ENCODE measurements at places on chromosomes 6 and 20.

- no peak for DNase-seq
Measured at GRCh38 chr6:24689964-24690363, 23.1 kb downstream of the ACOT13 start.

DNA sequence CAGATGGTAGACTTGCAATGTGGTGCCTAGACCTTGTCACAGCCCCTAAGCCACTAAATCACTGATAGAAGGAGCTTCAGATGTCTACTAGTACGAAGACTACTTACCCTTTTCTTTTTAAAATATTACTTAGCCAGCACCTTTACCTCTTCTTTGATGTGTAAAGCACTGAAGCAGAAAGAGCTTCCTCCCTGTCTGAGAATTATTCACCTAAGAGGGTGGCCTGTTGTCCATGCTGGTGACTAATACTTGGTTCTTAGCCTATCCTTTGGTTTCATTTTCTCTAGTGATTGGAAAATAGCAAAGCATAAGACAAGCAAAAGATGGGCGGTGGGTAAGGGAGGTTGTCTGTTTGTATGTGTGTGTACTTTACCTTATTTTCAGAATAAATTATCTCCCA is 794.6 kb downstream of the TFAP2A start:
- no peak for DNase-seq

- DNase-seq, result no peak
Measured at GRCh38 chr20:24977336-24977735, 15.2 kb downstream of the APMAP start.

DNA sequence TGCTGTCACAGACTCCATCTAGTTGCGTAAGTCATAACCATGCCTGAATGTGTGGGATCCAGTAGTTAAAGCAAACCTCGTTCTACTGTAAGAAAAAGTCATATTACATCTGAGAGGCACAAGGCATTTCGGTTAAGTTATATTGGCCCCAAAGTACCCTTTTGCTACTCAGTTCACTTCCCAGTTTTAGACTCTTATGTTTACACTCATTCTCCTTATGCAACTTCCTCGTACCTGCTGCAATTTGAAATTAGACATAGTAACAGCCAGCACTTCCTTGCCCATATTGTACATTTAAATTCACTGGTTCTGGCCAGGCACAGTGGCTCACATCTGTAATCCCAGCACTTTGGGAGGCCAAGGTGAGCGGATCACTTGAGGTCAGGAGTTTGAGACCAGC is 37.0 kb downstream of the PEX7 start:
- DNase-seq, result no peak

GRCh38 chr20:35048739-35049138 is 43.9 kb downstream of the TRPC4AP start:
- DNase-seq, result no peak

- no peak for DNase-seq
Measured at GRCh38 chr6:145312481-145312880, 422.8 kb downstream of the EPM2A start.

GRCh38 chr6:75211920-75212590 is 6.2 kb upstream of the COL12A1 start:
- no peak for DNase-seq

DNA sequence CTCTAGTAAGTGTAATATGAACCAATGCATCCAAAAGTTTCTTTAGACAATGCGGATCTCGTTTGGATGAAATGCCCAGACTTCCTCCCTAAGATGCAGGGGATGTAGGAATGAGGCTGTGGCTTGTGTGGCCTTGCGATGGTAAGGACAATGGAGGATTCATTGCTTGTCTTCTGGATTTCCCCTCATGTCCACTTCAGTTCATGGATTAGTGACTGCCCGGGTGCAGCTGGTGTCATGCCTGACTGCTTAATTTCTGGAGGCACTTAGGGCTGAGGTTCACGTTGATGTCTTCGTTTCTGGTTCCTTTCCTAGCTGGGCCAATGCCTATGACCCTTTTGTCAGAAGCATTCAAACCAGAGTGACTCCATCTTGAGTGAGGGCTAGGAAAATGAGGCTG is 93.8 kb downstream of the SCP2D1 start:
- DNase-seq, result no peak

- DNase-seq, result peak; percentile 40
Measured at GRCh38 chr6:156423829-156424228, 353.3 kb upstream of the ARID1B start.

- no peak for DNase-seq
Measured at GRCh38 chr20:801678-802077, 31.8 kb upstream of the FAM110A start.

DNA sequence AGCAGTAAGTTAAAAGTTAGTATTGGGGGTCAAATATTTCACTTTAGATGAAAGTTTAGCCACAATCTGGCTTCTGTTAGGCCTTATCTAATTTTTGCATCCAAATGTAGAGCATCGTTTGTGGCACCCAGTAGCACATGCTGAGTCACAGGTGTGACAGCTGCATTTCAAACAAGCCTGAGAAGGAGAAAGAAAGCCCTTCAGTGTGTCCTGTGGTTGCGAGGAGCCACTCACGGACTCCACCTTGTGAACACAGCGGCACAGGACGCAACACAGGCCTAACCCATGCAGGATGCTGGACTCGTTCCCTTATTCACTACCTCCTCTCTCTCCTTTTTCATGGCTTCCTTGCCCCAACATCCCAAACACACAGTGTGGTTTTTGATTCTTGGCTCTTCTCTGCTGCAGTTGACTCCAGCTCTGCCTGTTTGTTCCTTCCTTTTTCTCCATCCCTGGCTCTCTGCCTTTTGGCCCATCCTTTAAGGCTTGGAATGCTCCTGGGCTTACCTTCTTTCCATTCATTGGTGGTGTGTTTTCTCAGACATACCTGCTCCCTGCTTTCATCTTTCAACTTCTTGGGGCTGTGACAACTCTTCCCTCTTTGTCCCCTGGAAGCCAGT is 124.2 kb downstream of the SLC16A10 start:
- no peak for DNase-seq

DNA sequence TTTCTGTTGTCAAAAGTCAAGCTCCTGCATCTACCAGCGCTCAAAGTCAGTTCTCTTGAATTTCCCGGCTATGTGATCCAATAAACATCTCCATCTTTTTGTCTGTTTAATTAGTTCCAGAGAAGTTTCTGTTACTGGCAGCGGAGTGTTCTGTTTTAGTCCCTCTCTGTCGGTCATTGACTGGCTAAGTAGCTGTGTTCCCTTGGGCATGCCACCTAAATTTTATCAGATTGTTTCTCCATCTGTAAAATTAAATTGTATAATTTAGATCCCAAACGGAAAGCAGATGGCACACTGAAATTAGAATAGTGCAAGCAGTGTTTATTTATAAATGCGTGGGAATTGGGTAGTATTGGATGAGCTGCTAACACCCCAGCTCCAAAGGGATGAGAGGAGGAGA is 29.7 kb upstream of the PRL start:
- no peak for DNase-seq

GRCh38 chr6:53701333-53702218 is 36.0 kb upstream of the KLHL31 start:
- DNase-seq, result no peak

DNA sequence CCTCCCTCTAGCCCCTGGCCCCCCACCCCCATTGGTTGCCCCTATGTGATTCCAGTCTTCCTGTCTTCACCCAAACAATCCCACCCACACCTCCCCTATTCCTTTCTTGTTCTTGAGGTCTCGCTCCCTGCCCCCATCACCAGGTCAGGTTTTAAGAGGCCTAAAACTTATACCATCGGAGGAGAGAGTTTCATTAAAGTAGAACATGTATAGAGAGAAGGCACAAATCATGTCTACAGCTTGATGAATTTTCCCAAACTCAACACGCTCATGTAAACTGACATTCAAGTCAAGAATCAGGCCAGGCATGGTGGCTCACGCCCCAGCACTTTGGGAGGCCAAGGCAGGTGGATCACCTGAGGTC is 44.5 kb downstream of the TGM2 start:
- no peak for DNase-seq

- DNase-seq, result no peak
Measured at GRCh38 chr20:61746781-61747180, 318.9 kb downstream of the TAF4 start.

GRCh38 chr6:81999270-81999669 is 246.8 kb upstream of the TENT5A start:
- no peak for DNase-seq

DNA sequence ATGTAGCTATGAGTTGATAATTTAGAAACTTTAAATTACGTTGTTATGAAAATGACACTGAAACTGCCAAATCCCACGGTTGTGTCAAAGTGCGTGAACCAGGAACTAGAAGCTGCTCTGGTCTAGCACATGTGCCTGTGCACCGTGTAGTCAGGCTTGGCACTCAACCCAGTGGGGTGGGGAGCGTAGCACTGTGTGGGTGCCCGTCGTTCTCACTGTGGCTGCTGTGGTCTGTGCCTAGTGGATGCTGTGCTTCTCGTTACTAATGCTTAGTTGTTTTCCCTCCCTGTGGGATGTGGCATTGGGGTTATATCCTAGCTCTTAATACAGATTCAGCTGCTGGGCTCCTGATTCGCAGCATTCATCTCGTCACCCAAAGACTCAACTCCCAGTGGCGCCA is 46.2 kb upstream of the ADIG start:
- DNase-seq, result no peak

- peak; percentile 54 for DNase-seq
Measured at GRCh38 chr6:157761331-157761921, 61.6 kb upstream of the SNX9 start.

DNA sequence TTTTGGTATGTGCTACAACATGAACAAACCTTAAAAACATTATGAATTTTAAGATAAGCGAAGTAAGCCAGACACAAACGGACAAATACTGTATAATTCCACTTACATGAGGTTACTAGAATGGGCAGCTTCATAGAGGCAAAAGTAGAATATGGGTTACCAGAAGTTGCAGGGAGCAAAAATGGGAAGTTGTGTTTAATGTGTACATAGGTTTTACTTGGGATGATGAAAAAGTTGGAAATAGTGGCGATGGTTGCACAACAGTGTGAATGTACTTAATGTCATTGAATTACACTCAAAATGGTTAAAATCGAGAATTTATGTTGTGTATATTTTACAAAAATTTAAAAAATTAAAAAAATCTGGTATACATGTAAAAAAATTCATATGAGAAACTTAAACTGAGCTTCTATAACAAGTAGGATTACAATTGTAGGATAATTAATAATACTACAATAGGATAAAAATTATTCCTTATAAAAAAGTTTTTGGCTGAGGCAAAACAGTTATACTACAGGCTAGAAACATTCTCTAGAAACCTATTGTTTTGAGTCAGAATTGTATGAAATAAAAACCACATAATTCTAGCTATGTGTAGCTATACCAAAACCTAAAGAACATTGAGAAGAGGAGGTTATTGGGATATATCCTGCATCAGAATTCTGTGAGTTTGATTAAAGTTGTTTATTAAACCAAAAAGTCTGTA is 24.8 kb upstream of the DYNLRB1 start:
- no peak for DNase-seq

DNA sequence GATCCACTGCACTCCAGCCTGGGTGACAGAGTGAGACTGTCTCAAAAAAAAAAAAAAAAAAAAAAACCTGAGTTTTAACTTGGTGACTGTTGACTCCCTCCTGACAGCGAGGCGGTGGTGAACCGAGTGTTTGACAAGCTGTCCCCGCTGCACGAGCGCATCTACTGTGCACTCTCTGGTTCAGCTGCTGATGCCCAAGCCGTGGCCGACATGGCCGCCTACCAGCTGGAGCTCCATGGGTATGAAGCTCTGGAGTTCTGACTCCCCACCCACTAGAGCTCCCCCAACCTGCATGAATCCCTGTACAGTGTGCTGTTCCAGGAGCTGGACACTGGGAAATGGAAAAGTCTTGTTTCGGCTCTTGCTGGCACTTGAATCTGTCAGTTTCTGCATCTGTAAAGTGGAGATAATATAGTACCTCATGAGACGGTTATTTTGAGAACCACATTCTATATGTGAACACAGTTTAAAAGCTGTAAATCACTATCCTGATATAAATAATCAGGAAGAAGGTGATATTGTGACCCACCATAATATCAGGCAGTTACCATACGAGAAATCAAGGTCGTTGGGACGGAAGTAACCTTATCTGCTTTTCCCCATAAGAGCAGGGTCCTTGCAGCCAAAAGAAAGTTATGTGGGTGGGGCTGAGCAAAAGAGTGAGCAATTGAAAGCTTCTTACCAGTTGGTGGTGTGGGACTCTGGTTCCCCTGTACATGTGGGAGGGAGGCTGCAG is 3.3 kb downstream of the PSMB9 start:
- DNase-seq, result no peak

- no peak for DNase-seq
Measured at GRCh38 chr6:106381881-106382280, 21.4 kb downstream of the CRYBG1 start.

- DNase-seq, result peak; percentile 13
Measured at GRCh38 chr20:408843-409696, 971 bp downstream of the RBCK1 start.

- no peak for DNase-seq
Measured at GRCh38 chr6:131581523-131581922, 8.5 kb downstream of the ARG1 start.

- peak; percentile 74 for DNase-seq
Measured at GRCh38 chr6:13427801-13428582, 59.4 kb downstream of the GFOD1 start.
